GM04504 (cell line): ENCODE measurements at places on chromosomes 3 and 15.

- peak; percentile 23 for DNase-seq
Measured at GRCh38 chr15:36899696-36900095, 200.7 kb downstream of the MEIS2 start.

- DNase-seq = no peak
Measured at GRCh38 chr3:146511402-146512134, 32.8 kb downstream of the PLSCR1 start.

GRCh38 chr15:69953051-69953450 is 144.7 kb downstream of the TLE3 start:
- DNase-seq = no peak

- no peak for DNase-seq
Measured at GRCh38 chr3:49460188-49460890, 9.7 kb upstream of the DAG1 start.

DNA sequence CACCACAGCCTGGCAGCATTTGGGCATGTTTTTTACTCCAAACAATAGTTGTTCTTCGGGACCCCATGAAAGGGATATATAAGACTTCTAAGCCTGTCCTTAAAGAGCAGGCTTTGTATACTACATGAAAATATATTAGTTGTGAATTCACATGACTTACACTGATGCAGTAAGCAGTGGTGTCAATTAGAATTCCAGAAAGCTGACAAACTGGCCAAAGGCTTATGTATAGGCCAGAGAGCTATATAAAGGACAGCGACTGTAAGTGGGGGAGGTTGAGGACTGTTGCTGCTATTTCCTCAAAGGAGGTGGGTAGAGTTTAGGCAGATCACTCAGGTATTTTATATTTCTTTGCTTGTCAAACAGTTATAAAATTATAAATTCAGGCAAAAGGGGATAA is 24.8 kb downstream of the KPNA4 start:
- no peak for DNase-seq

DNA sequence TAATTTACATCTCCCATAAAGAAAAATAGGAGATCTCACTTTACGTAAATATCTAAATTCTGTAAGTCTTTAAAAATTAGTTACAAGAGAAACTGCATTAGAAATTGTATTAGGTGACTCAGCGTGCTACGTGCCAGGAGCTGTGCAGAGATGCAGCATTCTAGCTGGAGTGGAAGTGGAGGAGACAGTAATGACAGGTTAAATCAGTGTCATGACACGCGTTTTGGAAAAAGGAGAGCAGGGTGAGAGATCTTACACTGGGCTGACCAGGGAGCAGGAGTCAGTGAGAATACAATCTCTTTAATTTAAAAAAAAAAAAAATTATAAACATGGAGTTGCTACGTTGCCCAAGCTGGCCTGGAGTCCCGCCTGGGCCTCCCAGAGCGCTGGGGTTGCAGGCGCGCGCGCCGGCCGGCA is 635 bp downstream of the TUBGCP5 start:
- DNase-seq = no peak

DNA sequence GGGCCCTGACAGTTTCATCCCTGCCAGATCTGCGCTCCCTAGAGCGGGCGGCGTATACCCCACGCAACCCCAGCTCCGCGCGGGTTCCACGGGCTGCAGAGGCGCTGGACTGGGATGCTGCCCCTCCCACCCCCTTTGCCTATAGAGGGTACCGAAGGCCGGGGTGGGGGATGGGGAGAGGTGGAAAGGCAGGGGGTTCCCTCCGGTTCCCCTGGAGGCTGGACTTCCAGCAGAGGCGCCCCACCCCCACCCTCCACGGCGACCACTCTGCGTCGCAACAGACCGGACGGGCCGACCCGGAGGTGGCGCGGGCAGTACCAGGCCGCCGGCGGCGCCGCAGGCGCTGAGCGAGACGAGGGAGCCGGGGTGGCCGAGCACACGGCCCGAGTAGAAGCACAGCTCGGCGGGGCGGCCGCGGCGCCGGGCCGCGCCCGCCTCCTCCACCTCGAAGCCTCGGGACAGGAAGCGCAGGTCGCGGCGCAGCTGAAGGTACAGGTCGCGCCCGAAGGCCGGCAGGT is 995 bp downstream of the ADAMTS17 start:
- DNase-seq = no peak

- DNase-seq = no peak
Measured at GRCh38 chr3:104832530-104832929, 534.2 kb upstream of the ALCAM start.

DNA sequence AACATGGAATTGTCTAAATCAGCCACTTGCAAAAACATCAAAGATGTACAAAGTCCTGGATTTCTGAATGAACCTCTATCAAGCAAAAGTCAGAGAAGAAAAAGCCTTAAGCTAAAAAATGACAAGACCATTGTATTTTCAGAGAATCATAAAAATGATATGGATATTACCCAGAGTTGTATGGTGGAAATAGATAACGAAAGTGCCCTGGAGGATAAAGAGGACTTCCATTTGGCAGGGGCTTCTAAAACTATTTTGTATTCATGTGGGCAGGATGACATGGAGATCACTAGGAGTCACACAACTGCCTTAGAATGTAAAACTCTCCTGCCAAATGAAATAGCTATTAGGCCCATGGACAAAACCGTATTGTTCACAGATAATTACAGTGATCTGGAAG is 29.3 kb downstream of the KNL1 start:
- no peak for DNase-seq

DNA sequence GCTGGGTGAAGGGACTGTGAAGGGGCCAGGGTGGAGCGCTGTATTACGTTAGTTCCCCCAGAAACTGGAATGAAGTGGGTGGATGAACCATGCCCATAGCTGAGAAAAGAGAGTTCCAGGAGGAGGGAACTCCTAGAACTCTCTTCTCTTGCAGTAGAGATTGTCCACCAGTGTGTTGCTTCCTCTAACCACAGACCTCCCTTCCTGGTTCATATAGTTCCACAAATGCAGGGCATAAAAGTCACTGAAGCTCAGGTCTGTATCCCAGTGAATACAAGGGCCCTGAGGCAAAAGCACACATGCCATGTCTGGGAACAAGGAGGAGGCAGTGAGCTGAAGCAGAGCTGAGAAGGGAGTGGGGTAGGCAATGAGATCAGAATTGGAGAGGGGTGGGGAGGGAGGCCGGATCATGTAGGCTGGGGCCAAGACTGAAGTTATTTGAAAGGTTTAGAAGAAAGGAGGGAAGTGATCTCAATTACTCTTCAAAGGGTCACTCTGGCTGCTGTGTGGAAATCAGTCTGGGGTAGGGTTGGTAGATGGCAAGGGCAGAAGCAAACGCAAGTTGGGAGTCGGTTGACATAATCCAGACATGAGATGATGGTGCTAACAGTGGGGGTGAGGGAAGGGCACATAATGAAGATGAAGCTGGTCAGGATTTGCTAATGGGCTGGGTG is 6.5 kb downstream of the A4GNT start:
- no peak for DNase-seq

DNA sequence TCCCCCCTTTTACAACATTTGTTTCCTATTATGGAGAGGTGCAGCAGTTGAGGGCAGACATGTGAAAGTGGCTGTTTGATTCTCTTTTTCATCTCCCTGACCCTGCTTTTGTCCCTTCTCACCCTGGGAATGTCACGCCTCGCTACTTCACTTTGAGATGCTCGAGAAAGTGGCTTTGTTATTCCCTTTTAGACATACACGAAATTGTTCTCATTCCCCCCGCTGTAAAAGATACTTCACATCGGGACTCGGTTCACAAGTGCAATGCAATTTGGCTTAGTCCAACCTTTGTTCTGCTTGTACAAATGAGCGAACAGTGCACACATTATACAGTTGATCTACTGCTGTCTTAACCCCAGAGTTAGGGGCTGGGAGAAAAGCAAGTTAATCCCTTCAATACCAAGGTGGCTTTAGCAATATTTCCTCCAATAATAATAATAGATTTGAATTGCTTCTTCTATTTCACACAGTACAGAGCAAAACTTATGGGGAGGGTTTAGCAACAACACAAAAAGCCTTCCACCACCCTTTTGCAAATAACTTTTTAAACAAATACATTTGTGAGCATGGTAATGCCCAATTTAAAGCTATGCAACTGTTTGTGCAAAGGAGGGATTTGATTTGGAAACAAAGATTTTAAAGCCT is 5.7 kb upstream of the FOXB1 start:
- DNase-seq = no peak

DNA sequence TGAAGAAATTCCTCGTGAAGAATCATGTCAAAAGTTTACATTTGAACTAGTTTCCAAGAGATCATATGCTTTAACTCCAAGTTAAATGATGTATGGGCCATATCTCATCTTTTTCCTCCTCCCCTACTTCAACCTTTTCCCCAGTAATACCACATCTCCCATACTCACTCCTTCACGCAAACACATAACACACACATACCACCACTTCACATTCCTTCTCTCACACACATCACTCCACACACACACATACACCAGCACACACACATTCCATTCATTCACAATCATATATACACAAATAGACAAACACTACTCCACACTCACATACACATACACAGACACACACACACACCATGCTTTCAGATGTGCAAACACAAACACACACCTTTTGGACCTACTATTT is 769.0 kb upstream of the NR2F2 start:
- DNase-seq = no peak

GRCh38 chr3:194404365-194405140 is 5.5 kb upstream of the GP5 start:
- DNase-seq = no peak

DNA sequence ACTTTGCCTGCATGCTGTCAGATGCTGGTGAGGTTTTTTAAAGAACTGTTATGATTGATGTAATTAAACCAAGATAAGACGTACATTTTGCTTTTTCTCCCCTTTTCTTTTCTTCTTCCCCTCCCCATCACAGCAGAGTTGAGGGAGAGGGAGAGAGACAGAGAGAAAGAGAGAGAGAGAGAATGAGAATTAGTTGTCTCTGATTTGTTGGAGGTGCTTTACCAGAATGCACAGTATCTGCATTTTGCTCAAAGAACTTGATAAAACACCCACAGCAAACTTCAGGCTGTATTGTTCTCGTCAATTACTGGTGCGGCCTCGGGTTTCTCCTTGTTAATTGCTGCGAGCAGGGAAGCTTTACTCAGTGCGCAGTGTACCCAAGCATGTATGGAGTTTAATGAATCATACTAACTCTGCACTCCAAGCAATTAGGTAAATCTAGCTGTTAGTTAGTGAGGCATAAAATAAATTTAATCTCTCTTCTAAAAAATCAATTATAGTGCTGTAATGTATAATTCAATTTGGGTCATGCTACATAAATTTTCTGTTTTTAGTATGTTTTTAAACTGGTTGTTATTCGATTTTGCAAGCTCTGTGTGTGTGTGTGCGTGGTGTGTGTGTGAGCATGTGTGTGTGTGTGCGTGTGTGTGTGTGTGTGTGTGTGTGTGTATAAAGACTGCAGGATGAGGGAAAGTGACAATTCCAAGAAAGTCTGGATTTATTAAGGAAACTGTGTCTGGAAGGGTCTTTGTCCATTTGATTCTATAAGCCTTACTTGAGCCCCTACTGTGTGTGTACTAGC is 273.4 kb downstream of the TLE3 start:
- DNase-seq = no peak

DNA sequence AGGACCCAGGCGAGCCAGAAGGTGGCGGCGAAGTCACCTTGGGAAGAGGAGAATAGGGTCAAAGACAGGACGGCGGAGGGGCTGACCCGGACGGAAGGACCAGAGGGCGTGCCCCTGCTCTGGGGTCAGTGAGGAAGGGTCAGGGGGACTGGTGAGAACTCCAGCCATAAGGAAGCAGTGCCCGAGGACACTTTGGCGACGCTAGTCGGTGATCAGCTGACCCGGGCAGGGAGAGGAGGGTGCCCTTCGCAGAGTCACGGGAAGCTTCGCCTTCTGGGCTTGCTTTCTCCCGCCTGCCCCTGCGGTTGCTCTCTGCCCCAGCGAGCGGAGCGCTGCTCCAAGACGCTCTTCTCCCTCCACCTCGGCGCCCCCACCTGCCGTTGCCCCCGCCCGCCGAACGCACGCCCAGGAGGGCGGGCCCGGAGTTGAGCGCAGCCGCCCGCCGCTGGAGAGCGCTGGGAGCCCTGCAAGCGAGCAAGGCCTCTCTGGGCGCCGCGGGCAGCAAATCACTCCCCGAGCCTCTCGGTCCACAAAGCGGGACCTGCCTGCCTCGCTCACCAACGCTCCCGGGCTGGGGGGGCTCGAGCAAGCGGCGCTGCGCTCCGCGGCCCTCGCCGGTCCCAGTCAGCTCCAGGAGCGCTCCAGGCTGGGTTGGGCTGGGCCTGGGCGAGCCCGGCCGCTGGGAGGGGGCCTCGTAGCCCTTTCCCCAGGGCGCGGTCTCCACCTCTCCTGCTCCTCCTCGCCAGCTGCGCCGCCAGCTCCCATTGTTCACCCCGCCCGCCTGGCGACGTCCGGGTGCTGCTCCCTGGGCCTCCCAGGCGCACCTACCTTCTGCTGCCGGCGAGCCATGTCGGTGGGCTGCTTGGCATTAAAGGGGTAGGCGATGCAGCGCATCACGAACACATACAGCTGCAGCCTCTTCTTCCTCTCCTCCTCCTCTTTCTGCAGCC is 1.2 kb downstream of the CADPS start:
- DNase-seq = no peak

DNA sequence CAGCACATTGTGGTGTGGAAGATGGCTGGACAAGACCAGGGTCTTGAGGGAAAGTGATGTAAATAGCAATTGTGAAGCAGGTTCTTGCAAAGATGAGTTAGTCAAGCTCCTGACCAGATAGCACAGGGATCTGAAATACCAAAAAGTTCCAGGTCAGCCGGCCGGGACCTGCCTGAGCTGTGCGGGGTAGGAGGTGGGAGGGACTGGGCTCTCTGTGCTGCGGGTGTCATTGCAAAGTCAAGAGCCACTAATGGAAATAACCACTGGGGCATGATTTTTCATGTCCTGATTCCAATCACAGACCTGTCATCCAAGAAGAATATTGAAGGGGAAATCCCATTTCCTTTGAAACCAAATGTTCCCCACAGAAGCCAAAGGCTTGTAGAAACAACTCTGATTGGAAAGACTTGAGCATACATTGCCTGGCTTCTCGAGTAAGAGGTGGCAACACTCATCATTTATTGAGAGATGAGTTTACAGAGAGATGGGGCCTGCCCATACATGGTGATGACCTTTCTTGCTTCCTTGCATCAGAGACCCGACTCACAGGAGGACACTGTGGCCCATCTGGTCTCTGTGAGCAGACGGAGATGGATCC is 44.2 kb upstream of the KY start:
- DNase-seq = no peak

DNA sequence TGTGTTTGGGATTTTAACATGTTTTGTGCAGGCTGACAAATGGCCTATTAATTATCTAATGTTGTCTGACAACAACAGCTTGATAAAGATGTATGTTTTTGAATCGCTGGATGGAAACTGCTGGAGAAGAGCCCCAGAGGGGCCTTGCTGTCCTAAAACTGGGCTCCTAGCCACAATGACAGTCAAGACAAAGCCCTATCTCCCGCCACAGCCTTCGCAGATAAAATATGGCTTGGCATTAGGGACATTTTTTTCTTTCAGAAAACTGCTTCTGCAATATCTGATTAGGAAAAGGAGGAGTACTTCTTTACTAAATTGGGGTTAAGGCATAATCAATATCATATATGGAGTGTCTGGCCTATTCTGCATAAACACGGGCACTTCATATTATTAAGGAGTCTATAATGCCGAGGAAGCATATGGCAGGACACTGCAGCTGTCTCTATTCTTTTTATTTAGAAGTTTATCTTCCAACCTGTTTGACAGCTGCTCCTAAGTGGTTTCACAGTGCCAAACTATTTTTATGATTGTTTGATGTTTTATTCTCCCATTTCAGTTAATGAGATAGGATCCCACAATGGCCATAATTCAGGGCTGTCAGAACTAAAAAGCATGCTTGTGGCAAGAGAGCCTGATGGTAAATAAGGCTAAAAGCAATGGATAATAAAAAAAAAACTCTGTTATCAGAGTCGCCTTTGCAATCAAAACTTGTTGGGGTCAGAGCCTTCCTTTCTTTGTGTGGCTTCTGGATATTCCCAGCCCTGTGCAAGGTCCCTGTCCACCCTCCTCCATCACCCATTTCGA is 210.1 kb downstream of the MECOM start:
- DNase-seq = no peak
